ENCODE measurements at places on chromosomes 5 and 9.

DNA sequence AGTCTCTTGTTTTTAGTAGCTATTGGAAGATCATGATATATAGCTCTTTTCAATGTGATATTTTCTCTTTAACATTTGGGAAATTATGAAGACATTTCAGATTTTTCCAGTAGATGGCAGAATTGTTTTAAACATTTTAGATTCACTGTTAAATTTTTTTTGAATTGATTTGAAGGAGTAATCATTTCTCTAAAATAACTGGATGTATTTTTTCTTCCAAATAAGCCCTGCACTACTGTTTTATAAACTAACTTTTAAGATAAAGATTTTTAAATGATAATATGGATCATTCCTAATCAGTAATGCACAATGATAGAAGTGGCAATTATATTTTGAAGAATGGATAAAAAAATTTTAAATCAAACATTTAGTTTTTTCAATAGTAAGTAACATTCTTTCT, 14.2 kb downstream of the NDUFAF2 start:
- DNase-seq: peak; percentile 49

DNA sequence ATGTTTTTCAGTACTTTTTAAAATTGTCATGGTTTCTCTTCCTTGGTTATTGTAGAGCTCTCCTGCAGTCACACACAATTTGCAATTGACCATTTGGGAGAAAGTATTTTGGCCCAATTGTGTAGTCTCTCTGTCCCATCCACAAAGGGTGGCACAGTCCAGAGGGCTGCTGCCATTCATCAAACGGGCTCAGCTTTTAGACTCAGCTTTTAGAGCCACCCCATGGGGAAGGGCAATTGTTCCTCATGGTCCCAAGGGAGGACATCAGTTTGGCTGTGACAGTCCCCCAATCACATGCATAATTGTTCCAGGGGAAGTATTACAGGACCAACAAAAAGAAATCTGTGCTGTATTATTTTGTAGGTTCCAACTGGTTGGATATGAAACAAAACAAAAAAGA, 207.6 kb downstream of the ZNF462 start:
- no peak for DNase-seq

DNA sequence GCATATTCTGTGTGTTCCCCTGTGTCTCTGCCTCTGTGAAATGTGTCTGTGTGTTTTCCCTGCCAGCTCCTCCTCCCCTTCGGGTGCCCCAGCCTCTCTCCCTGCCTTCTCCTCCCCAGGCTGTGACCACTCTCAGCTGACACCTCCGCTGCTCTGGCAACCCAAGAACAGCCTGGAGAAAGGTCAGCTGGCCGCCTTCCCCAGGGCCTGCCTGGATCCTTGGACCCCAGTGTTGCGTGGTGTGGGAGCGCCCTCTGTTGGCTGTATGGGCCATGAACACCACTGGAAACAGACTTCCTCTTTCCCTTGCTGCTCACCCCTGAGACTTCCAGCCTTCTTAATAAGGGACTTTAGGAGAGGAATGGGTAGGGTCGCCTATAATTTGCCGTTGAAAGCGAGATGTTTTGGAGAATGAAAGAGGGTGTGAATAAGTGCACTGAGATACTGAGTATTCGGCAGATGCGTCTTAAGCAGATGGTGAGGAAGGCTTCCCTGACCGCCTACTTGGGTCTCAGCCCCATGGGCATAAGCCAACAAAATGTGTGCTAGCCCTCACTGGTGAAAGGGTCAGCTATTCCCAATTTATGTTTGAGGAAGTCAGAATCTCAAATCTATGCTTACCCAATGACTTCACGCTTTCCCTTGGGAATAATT, 114.9 kb upstream of the TRIM32 start:
- DNase-seq: peak; percentile 76

DNA sequence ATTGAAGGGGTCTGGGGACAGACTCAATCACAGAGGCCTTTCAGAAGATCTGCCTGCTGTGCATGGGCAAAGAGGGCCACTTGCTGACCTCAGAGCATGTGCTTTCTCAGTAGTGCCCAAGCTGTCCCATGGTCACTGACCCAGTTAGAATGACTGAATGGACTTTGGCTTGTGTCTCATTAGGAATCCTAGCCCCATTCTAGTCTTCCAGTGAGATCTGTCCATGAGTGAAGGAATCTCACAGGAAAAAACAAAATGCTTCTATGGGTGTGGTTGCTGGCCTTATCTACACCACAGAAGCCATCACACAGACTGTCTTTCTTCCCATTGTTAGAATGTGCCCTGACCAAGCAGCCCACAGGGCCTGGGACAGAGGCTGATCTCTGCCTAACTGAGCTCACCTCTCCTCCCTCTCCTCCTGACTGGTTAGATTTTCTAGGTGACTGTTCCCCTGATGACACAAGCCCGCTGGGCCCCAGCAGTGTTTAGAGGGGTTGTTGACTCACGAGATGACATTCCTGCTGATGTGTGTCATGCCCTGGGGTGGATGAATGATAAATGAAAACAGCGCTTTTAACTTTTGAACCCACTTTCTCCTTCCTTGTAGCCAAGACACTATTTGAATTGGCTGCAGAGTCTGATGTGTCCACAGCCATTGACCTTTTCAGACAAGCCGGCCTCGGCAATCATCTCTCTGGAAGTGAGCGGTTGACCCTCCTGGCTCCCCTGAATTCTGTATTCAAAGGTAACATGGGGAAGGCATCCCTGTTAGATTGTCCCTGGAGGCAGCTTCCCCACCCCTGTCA, 24.8 kb downstream of the TGFBI start:
- peak; percentile 94 for DNase-seq

GRCh38 chr9:76257311-76257710, 136.9 kb downstream of the RFK start:
- no peak for DNase-seq

DNA sequence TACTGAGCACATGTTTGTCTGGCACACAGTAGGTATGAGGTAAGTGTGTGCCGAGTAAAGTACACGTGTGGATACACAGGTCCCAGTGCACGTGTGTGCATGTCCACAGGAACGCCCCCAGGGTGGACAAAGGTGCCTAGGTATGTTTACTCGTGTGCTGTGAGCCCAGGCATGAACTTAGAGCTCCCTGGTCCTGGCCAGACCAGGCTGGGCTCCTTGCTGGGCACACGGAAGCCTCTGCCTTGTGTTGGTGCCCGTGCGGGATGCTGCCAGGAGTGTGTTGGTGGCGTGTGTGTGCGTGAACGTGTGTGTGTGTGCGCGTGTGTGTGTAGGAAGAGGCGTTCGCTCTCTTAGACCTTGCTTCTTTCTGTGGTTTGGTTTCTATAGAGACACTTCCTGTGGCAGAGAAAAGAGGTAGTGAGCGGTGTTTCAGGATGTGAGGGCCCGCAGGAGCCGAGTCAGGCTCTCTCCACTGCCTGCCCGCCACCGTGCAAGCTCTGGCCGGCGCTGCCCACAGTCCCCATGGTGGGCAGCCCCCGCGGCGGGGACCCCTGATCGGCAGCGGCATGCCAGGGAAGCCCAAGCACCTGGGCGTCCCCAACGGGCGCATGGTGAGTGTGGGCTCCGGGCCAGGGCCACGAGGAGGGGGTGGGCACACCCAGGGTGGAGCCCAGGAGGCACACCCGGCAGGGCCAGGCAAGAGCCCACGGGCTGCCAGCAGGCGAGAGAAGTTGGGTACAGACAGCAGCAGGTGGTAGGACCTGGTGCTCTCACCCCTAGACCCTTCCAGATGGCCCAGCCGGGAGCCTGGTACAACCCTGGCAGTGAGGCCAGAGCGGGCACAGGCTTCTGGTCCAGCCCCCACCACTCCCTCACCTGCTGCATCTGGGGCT, at the start of gene RGS14:
RGS14 (plus strand) TSS at position 466 of the 893 bp plus-strand sequence; CDS start at position 567, 101 bp downstream.
- peak; percentile 18 for DNase-seq

GRCh38 chr5:77031891-77032290, 1.7 kb downstream of the AGGF1 start:
- DNase-seq: no peak

GRCh38 chr5:54539001-54539400, 21.4 kb downstream of the SNX18 start:
- DNase-seq: no peak

DNA sequence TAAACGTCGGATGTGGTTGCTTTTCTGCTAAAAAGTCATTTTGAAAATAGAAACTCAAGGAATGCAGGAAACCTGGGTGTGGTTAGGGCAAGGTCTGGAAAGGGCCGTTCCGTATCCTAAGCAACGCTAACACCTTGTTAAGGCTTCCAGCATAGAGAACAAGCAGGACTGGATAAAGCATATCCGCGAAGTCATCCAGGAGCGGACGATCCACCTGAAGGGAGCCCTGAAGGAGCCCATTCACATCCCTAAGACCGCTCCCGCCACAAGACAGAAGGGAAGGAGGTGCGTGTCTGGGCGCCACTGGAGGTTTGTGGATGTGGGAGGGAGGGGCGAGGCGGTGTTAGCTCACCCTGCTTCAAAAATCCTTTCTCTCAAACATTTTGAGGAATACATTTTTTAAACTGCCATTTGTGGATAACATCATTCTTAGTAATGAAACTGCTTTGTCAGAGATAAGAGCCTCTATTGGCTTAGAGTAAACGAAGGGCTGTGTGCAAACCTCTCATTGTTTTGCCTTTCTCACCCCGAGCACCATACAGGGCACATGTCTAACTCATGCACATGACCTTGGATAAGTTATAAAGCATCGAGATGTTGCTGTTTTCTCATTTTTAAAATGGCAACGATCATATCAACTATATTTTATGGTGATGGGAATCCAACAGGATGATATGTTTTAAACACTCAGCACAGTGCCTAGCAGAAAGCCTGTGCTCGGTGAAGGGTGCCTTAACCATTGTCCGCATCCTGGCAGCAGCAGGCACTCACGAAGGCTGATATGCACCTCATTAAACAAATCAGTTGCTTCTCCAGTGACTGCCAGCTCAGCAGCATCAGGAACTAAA, 175.7 kb upstream of the OTULINL start:
- DNase-seq: no peak

- no peak for DNase-seq
Observed at GRCh38 chr9:96425500-96426169, 7.5 kb upstream of the ZNF367 start.

DNA sequence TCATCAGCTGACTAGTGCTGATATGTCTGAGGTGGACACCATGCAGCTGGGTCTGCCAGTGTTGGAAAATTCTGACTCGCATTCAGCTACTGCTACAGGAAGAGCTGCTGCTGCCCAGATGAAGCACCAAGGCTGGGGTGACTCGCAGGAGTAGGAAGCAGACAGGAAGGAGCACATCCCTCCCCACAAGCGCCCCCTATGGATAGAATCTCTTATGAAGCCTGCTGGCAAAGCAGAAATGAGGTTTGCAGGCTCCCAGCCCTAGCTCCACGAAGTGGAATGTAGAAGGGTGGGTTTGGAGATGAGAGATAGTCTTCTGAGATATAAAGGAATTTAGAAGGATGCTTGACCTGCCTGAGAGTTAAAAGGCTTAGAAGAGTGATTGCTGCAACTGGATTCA, 443.0 kb downstream of the ACTL7B start:
- DNase-seq: no peak

DNA sequence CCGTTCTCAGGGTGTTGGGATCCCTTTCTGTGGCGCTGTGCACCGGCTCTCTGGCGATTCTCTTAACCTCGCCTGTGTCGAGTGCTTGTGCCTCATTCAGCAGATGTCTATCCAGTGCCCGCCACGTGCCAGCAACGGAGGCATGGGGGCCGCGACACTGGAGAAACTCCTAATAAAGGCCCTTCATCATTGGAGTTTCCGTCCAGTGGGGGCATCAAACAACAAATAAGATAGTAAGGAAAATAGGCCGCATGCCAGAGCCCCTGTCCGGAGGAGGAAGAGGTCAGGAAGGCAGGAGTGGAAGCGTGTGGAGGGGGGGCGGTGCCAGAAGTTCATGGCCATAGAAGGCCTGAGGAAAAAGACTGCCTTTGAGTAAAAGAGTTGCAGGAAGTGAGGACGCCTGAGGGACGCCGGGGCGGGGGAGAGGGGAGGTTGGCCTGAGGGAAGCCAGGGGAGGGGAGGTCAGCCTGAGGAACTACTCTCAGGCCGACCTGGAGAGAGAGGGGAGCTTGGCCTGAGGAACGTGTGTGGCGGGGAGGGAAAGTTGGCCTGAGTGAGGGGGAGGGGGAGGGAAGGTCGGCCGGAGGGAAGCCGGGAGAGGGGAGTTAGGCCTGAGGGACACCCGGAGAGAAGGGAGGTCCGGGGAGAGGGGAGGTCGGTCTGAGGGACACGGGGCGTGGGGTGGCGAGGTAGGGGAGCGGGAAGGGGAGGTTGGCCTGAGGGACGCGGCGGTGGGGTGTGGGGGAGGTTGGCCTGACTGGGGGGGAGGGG, 82.2 kb downstream of the CACNA1B start:
- DNase-seq: no peak

- DNase-seq: no peak
Observed at GRCh38 chr5:132673939-132674630, at the start of gene IL4. Gene IL4, plus strand, starts transcription at chr5:132673989. Its CDS starts 62 bp downstream, at chr5:132674051.

DNA sequence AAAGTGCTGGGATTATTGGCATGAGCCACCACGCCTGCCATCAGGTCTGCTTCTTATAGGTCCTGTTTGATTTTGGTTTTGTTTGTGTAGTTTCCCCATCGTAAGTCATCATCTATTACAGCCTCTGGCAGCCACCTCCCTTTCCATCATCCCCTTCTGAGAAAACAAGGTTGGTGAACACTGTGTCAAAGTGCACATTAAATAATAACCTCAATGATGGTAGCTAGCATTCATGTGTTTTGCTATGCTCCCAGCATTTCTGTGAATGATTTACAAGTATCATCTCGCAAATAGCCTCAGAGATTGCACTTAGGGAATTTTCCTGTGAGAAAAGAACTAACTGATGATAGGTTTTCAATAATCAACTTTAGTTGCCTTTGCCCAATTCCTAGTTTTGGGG, 9.9 kb downstream of the PRUNE2 start:
- DNase-seq: no peak

DNA sequence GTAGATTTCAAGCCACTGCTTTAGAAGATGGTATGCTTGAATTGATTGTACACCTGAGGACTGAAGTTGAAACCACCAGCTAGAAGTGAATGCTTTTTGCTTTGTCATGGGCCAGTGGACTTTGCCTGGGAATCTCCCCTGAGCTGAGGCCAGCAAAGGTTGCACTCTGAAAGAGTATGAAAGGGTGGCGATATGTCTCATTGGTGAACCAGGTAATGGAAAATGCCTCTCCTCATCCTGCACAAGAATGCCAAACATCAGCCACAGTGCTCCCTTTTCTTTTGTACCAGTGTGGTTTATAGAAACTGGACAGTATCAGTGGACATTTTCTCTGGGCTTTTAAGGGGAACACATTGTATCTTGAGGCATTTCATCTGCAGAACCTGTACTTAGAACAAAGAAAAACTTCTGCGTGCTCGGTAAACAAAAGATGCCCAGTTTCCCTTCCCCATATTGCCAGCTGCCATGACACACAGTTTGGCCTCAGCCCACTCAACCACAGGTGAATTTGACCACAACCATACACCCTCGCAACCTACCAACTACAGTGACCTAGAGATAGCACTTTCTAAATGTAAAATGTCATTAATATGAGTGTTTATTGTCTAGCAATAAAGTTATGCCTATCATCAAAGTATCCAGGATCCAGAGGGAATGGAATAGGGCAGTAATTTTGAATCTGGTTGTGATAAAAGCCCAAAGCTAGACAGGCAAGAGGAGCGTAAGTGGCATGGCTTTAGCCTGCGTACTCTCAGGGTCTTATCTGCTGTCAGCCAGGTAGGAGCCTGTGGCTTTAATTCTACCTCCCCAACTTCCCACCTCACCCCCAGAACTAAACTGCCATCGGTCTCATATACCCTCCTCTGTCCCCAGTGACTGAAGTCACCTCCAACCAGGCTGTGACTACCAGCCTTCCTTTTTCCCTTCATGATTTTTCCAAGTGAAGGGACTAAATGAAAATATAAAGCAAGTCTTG, 79.5 kb upstream of the LHFPL2 start:
- no peak for DNase-seq
